ENCODE measurements at places on chromosomes 16 and 17.

- no peak for DNase-seq
These were observed 32.7 kb upstream of the FOXF1 start for GRCh38 chr16:86477642-86478041.

- DNase-seq, result no peak
These were observed 113.3 kb downstream of the VPS53 start for GRCh38 chr17:601244-601925.

DNA sequence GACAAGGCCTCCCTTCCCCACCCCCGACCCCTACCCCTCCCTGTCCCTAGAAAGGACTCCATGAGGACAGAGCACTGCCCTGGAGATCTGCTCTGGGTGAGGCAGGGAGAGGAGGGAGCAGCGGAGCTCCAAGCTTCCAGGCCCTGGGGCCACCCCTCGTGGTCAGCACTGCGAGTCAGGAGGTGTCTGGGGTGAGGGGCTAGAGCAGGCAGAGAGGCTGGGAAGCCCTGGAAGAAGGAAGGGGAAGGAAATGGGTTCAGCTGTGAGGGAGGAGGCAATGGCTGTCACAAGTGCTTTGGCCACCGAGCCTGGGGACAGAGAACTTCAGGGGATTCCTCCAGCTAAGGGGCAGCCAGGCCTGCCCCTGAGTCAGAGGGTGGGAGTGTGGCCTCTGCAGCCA lies 28.2 kb upstream of the DNAI2 start:
- DNase-seq, result no peak

GRCh38 chr17:50771991-50772785 lies 4.9 kb upstream of the ANKRD40CL start:
- DNase-seq, result no peak

GRCh38 chr17:35841505-35841904 lies 27.2 kb downstream of the HEATR9 start:
- no peak for DNase-seq

- DNase-seq, result no peak
These were observed 26.5 kb upstream of the SLC39A11 start for GRCh38 chr17:73118951-73119391.

- DNase-seq, result no peak
These were observed 241.4 kb downstream of the MAP2K6 start for GRCh38 chr17:69655902-69656301.

GRCh38 chr16:26263406-26263805 lies 571.6 kb downstream of the HS3ST4 start:
- no peak for DNase-seq

DNA sequence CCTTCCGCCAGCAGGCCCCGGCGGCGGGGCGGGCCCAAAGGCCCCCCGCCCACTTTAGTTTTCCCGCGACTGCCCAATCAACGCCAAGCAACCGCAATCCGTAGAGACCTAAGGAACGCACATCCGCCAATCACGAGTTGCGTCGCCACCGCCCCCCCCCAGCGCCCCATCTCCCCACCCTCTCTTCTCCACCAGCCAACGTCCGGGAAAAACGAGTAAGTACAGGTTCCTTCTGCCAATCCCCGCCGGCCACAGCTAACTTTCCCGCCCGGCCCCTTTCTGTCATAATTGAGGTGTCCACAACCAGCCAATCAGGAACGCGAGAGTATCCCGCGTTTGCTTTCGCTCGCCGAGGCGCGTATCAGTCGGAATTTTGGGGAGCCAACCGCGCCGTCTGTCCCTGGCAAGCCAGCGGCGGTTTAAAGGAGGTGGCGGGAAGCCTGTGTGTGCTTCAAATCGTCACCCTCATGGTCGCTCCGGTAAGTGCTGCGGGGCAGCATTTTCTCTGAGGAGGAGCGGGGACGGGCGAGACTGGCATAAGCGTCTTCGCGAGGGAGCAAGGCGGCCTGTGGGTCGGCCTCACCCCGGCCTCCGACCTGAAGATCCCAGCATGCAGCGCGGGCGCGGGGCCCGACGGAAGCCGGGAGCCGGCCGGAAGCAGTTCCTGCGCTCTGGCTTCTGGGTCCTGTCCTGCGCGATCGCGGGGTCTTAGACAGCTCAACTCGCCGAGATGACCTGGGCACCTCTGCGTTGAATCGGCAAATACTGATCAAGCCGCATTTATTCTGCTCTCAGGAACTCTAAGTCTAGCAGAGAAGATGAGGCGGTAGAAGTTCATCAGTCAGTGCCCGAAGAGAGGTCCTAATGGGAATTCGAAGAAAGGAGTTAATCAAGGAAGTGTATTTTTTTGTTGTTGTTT lies at the start of gene MIS12:
TSS of gene MIS12 (plus strand) at position 361 of the 919 bp plus-strand sequence. CDS start 2,297 bp downstream, outside the sequence.
- peak; percentile 100 for DNase-seq

GRCh38 chr17:17837380-17837821 lies 615 bp upstream of the SREBF1 start:
- no peak for DNase-seq

- DNase-seq, result no peak
These were observed 12.0 kb downstream of the ACSF3 start for GRCh38 chr16:89105599-89106151.

GRCh38 chr16:73356401-73357079 lies 308.6 kb upstream of the ZFHX3 start:
- DNase-seq, result no peak

- DNase-seq, result no peak
These were observed 35.2 kb downstream of the TSC2 start for GRCh38 chr16:2082983-2083364.

- no peak for DNase-seq
These were observed 155.9 kb upstream of the HSBP1 start for GRCh38 chr16:83651871-83652270.

- no peak for DNase-seq
These were observed 15.8 kb downstream of the ANKFY1 start for GRCh38 chr17:4247971-4248388.

- no peak for DNase-seq
These were observed 477.9 kb downstream of the SHISA9 start for GRCh38 chr16:13379266-13379665.

DNA sequence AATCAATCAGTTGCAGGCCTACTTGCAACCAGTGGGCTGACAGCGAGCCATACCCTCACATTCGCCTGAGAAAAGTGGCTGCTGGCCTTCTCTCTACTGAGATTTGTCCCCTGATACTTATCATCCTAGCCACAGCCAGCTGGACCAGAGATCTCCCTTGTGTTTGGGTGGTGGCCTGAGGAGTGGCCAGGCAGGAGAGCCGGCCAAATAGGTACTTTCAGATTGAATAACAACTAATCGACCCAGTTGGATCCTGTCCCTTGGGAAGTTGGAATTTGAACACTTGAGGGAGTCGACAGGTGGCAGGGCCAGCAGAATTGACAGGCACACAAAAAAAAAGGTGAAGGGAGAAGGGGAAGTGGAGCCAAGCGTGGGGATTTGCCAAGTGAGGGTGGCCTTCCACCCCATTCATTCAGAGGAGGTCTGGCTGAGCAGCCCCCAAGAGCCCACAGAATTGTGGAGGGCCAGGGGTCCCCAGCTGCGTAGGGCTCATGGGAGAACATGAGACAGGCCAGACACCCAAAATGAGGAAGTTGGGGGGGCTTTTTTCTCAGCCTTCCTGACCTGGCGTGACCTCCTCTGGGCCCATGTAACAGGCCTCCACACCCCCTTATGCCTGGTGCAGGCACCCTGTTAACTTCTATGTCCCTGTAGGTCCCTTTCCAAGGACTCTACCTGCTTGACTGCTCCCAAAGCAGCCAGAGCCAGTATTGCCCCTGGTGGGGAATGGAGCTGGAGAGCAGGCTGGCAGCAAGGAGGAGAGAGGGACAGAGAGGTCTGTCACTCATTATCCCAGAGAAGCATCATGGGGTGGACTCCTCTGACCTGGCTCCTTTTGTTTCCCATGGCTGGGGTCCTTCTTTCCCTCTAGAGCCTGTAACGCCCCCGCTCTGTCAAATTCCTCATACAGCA lies 2.9 kb upstream of the RANGRF start:
- no peak for DNase-seq

- DNase-seq, result peak; percentile 34
These were observed 8.4 kb downstream of the FBXO47 start for GRCh38 chr17:38958756-38959155.

GRCh38 chr17:72613806-72614292 lies 478.6 kb downstream of the SLC39A11 start:
- DNase-seq, result no peak

DNA sequence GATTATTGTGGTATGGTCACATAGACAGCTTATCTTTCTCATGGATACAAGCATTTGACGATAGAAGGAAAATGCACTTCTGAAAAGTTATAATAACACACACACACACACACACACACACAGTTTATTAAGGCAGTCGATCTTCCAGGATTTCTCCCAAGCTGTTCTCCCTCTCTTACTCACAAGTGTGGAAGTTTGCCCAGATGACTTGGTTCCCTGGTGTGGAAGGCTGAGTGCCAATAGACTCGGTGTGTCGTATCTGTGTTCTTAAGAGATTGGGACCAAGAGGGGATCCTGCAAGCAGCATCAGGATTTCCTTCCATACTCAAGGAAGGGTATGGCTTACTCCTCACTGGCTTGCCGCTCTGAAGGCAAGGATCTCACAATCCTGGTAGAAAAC lies 279.6 kb downstream of the HS3ST3B1 start:
- no peak for DNase-seq

- DNase-seq, result no peak
These were observed 3.9 kb downstream of the APRT start for GRCh38 chr16:88807626-88808453.

DNA sequence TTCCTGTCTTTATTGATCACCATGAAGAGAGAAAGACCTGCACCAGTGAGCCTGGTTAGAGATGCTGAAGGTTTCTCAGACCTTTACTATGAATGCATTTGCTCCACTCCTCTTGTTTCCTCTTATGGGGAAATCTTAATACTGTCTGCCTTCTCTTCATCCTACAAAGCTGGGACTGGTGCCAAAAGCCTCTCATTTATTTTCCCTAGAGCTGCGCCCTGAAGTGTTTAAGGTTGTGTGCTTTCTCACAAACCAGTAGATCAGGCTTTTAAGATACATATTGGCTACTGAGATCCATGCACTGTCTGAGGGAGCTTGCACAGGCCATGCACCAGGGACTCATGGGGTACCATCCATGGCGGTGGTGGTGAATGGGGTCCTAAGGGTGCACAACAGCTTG lies 286.1 kb upstream of the PMFBP1 start:
- no peak for DNase-seq

Measured in amniotic stem cell (primary cell).